ENCODE measurements at places on chromosomes 4 and X.

DNA sequence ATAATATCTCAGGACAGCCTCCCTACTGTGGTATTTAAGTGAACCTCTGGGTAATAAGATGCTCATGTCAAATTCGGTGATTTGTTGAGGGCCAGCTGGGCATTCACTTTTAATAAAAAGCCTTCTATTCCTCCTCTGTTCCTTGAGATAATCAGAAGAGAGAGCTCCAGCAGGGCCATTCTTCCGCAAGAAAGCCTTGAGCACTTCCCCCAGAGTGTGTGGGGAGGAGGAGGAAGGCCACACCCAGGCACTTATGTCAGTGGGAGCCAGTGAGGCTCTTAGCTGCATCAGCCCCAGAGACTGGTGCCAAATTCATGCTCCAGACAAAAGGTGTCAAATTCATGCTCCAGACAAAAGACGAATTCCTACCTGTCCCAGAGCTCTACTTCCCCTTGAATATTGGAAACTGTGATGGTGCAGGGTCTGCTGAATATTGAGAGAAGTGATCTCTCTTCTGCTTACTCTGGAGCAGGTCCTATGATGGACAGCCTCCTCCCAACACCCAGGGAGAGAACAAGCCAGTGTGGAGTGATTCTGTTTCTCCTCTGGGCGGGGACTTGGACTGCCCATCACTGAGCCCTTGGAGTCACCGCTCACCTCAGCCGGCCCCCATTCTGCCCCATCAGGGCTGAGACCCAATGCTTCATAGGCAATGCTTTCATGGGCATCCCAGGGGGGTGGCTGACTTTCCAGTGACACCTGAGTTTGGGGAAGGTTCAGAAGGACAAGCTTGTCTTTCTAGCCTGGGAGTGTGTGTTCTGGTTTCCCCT, 68.1 kb downstream of the FHDC1 start:
- no peak for DNase-seq
- H3K27me3 ChIP-seq: no peaks in the 10 kb centered on the region
- H3K4me3 ChIP-seq: no peak overlapping the region
- H3K4me1 ChIP-seq: no peaks in the 10 kb centered on the region
- H3K36me3 ChIP-seq: no peaks in the 10 kb centered on the region
- H3K27ac ChIP-seq: no peak overlapping the region

DNA sequence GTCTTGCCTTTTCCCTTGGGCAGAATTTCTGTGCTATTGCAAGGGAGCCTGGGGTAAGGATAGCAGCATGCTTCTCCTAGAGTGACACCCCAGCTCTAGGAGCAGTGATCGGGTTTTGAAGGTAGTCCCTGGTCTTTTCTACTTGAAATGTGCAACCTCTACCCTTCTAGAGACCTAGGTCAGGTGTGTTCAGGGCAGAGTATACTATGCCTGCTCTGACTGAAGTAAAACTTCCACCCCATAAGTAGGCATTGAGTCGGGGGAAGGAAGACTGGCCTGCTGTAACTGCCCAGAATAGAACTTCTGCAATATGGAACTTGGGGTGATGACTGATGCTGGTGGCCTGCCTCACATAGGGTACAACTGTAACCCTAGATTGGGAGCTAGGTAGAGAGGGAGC, 80.9 kb downstream of the ARHGAP36 start:
- no peaks in the 10 kb centered on the region for H3K36me3 ChIP-seq
- DNase-seq: no peak
- H3K27ac ChIP-seq: no peak overlapping the region
- H3K27me3 ChIP-seq: no peaks in the 10 kb centered on the region
- no peak overlapping the region for H3K4me3 ChIP-seq
- no peaks in the 10 kb centered on the region for H3K4me1 ChIP-seq

DNA sequence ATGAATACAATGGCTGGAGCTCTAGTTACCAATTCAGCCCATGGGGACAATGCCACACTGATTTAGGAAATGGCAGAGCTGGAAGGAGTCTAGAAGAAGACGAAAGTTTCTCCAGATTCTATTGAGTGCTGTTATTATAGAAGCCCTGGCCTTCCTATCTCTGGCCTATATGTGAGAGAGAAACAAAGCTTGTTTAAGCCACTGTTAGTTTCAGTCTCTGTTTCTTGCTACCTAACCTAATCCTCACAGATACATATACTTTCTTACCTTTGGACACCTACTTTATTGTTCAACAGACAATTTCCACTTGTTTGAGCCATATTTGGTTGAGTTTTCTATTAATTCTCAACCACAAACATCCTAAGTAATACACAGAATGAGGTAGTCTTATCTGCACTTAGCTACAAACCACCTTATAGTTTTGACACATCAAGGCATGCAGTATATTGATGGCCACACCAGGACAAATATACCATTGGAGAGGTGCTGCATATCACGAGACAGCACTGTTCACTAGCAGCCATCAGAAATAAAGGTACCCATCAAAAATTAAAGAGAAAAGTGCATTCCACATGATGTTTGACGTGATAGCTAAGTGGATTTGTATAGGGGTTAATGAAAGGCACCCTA, 190.2 kb downstream of the SMIM20 start:
- no peak for DNase-seq
- H3K4me1 ChIP-seq: no peaks in the 10 kb centered on the region
- H3K36me3 ChIP-seq: no peaks in the 10 kb centered on the region
- H3K27me3 ChIP-seq: no peaks in the 10 kb centered on the region
- no peak overlapping the region for H3K27ac ChIP-seq

DNA sequence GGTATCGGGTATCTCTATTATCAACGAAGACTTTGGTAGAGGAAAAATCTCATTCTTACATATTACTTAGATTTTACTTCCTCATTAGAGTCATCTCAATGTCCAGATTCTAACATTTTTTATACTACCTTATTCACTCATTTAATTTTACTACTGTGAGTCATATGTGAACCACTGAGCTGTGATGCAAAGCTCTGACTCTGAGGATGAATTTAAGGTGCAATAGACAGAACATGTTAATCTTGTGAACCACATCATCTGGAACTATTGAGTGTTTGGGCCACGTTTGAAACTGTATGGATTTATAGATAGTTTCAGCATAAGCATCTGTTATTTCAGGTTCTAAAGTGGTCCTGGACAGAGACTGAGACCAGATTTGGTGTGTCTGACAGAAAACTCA, 78.4 kb downstream of the PWWP3B start:
- H3K4me1 ChIP-seq: no peaks in the 10 kb centered on the region
- no peak overlapping the region for H3K27ac ChIP-seq
- no peak overlapping the region for H3K4me3 ChIP-seq

All from heart left ventricle (tissue), 16 donors.